ENCODE measurements at places on chromosomes 2 and 18. TPM values are rescaled to one million over a fixed set of nuclear protein-coding genes. Genes with fewer than 3 reads are reported as not detected.

Gene PLCL1
- 14.9 TPM for polyA plus RNA-seq

Gene STAT4
- 9.8 TPM for polyA plus RNA-seq

Gene TDRD15
- 0.04 TPM for polyA plus RNA-seq

Gene CAVIN2
- 47.6 TPM for polyA plus RNA-seq

Gene FAP
- polyA plus RNA-seq: 129 TPM

Gene C1QL2
- polyA plus RNA-seq: not detected

Gene RAB6C
- 0.92 TPM for polyA plus RNA-seq

Gene SOWAHC
- polyA plus RNA-seq: 19.0 TPM

Gene IKZF2
- 13.3 TPM for polyA plus RNA-seq

Gene IL1A
- 0.18 TPM for polyA plus RNA-seq

Gene CCDC148
- polyA plus RNA-seq: 10.5 TPM

Gene PER2
- polyA plus RNA-seq: 8.7 TPM

Gene IL1F10
- not detected for polyA plus RNA-seq

Gene IAH1
- polyA plus RNA-seq: 43.6 TPM

Gene CXXC1
- 63.9 TPM for polyA plus RNA-seq

Gene AGAP1
- polyA plus RNA-seq: 17.5 TPM

Gene COL4A3
- polyA plus RNA-seq: 52.5 TPM

Gene SERPINB11
- polyA plus RNA-seq: not detected

Gene NCKAP5
- polyA plus RNA-seq: 3.1 TPM

Gene VWC2L
- 0.06 TPM for polyA plus RNA-seq

Gene DNER
- polyA plus RNA-seq: 9.1 TPM

Gene TRAPPC8
- 59.1 TPM for polyA plus RNA-seq

Gene RBM43
- 20.0 TPM for polyA plus RNA-seq

Gene RUFY4
- polyA plus RNA-seq: 0.37 TPM

Gene TMEM178A
- polyA plus RNA-seq: 106 TPM

Gene CROCC2
- polyA plus RNA-seq: 0.06 TPM

Gene MEIS1
- polyA plus RNA-seq: 139 TPM

Gene CNRIP1
- 24.6 TPM for polyA plus RNA-seq

Gene POTEI
- not detected for polyA plus RNA-seq

Gene MC5R
- not detected for polyA plus RNA-seq

Gene CD8B
- polyA plus RNA-seq: 0.83 TPM

Gene OTX1
- polyA plus RNA-seq: not detected

Gene CTAGE1
- 0.05 TPM for polyA plus RNA-seq

Gene TEKT4
- polyA plus RNA-seq: 0.32 TPM

Gene GNAL
- polyA plus RNA-seq: 4.8 TPM

Gene LOXL3
- 9.5 TPM for polyA plus RNA-seq

Gene MC2R
- polyA plus RNA-seq: not detected

Gene ITPRIPL1
- polyA plus RNA-seq: 3.8 TPM

Gene LBX2
- 2.2 TPM for polyA plus RNA-seq

Gene TMEM169
- polyA plus RNA-seq: 14.9 TPM

Gene CXCR2
- 0.41 TPM for polyA plus RNA-seq

Gene PREB
- polyA plus RNA-seq: 50.4 TPM

Gene SLC4A5
- 1.5 TPM for polyA plus RNA-seq

Measured in left renal pelvis (tissue), 4 donors.